ENCODE measurements at places on chromosomes 6 and 20.
A peak's percentile ranks its signal among the peaks of the same experiment; 100 is the strongest.

GRCh38 chr6:95232446-95232845 is 344.9 kb upstream of the MANEA start:
- DNase-seq = no peak

DNA sequence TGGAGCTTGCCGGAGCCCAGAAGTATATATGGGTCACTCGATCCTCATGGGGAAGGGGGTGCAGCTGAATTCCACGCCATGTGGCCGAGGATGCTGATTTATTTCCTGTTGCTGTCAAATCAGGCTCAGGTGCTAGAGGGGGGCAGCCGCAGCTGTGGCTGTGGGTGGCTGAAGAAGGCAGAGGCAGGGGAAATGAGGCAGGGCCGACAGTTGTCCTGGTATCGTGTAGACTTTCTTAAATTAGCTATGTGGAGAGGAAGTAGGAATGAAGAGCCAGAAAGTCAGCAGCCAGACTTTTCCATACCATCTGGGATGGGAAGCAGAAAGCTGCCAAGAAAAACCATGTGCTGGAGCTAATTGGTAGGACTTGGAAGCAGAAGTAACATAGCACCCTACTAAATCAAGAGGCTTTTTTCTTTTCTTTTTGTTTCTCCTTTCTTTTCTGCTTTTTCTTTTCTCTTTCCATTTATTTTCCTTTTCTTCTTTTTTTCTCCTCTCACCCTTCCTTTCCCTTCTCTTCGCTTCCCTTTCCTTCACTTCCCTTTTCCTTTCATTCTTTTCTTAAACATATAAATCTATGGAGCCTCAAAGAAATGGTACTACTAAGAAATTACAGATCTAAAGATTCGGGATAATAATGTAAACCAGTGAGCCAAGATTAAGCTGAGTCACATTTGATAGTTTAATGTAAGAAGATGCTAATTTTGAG is 90.6 kb upstream of the CD83 start:
- no peak for DNase-seq

DNA sequence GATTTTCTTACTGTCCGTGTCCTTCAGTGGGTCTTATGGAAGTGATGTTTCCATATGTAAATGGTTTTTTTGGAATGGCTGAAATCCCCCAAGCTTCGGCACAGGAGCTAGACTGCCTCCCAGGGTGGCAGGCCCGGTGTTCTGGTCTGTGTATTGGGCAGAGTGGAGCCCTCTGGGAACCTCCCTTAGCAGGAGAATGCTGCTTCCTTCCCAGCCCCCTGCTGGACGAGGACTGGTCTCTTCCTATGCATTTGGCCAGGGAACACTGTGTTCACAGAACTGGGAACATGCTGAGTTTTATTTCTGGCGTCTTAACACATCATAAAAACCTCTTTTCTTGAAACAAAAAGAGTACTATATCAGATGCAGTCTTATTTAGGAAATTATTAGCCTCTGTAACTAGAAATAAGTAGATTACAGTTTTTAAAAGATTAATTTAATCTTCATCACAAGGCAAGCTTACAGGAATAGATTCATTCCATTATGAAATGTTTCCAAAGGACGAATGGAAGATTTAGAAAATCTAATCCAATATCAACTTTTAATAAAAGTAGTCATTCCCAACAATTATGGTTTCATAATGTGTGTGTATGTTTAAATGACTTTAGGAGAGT is 56.6 kb downstream of the SYTL3 start:
- DNase-seq = peak; percentile 54

- DNase-seq = no peak
Observed at GRCh38 chr6:121498481-121499276, 63.2 kb downstream of the GJA1 start.

DNA sequence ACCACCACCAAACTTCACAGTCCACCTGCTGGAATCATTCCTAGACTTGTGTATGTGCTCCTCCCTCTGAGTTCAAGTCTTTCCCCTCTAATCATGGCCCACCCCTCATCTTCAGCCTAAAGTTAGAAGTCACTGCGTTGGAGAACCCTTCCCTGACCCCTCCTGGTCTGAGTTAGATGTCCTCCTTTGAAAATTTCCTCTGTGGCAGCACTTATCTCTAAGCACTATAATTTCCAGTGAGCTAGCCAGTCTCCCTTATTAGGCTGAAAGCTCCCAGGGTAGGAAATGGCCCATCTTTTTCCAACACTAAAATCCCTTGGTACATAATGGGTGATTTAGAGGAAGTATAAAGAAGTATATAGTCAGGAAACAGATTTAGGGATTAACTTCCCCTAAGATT is 63.2 kb downstream of the SESN1 start:
- DNase-seq = no peak

DNA sequence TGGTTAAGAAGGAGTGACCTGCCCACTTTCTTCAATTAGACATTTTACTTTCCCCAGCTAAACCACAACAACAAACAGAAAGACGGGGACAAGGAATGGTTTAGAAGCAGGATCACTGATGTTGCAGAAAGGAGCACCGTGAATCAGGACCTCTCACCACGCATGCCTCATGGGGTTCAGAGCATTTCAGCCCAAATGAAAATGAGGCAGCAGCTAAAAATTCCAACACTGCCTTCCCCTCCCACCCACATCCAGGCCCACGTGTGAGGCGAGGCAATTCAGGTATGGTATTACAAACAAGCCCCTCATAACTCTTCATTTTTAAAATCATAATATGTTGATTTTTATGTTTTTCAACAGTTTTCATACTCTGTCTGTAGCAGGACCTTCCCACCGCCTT is 194.1 kb upstream of the ARID1B start:
- DNase-seq = no peak

Data from foreskin fibroblast (primary cell).